ENCODE measurements at places on chromosomes 16 and 17. TPM values are rescaled to one million over a fixed set of nuclear protein-coding genes. Genes with fewer than 3 reads are reported as not detected.

DNA sequence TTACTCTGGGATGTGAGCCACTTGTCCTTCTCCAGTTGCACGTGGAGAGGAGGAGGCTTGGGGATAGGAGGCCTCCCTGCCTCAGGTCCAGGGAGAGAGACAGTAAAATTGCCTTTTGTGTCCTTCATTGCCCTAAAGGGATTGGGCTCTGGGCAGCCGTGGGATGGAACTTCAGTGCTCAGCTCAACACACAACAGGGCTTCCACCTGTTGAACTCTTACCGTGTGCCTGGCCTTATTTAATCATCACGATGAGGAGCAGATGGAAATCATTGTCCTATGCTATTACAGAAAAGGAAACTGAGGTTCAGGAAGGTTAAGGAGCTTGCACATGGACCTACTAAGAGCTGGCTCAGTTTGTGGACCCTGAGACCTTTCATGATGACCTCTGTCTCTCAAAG lies 92.4 kb upstream of the CDC42EP4 start:
- no peaks in the 10 kb centered on the region for H3K27me3 ChIP-seq
- H3K27ac ChIP-seq = no peak overlapping the region
- peaks cover 4% of the 10 kb centered on the region for H3K4me1 ChIP-seq
- no peak for DNase-seq
- no peaks in the 10 kb centered on the region for H3K36me3 ChIP-seq

GRCh38 chr16:79012671-79013434 lies 587.7 kb downstream of the MAF start:
- DNase-seq = no peak
- no peaks in the 10 kb centered on the region for H3K4me1 ChIP-seq
- no peak overlapping the region for H3K27ac ChIP-seq
- no peaks in the 10 kb centered on the region for H3K36me3 ChIP-seq
- H3K27me3 ChIP-seq = no peaks in the 10 kb centered on the region
- H3K4me3 ChIP-seq = no peak overlapping the region

GRCh38 chr17:1273492-1274244 lies 3.4 kb downstream of the BHLHA9 start:
- H3K27me3 ChIP-seq = peaks cover 27% of the 10 kb centered on the region
- H3K27ac ChIP-seq = no peak overlapping the region
- peaks cover 13% of the 10 kb centered on the region for H3K4me1 ChIP-seq
- DNase-seq = no peak
- no peaks in the 10 kb centered on the region for H3K36me3 ChIP-seq

GRCh38 chr17:48860034-48860433 lies 29.2 kb downstream of the CALCOCO2 start:
- no peaks in the 10 kb centered on the region for H3K27me3 ChIP-seq
- no peak for DNase-seq
- no peak overlapping the region for H3K27ac ChIP-seq
- H3K36me3 ChIP-seq = peaks cover 67% of the 10 kb centered on the region

Gene SLC5A10
- total RNA-seq = not detected

Measured in CD4-positive, alpha-beta T cell (primary cell).